ENCODE measurements at places on chromosomes 11 and 22.

DNA sequence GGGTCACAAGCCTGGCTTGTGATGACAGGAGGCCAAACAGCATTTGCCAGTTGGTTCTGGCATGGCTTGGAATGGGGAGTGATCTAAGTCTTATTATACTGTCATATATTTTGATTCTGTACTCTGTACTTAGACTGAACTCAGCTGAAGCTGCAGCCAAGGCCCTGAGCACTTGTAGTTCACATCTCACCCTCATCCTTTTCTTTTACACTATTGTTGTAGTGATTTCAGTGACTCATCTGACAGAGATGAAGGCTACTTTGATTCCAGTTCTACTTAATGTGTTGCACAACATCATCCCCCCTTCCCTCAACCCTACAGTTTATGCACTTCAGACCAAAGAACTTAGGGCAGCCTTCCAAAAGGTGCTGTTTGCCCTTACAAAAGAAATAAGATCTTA is 843 bp downstream of the OR56B1 start:
- DNase-seq = no peak

- DNase-seq = no peak
These were observed 788.8 kb upstream of the FAT3 start for GRCh38 chr11:91435694-91436395.

- no peak for DNase-seq
These were observed 46.7 kb downstream of the IRAG1 start for GRCh38 chr11:10646681-10647355.

DNA sequence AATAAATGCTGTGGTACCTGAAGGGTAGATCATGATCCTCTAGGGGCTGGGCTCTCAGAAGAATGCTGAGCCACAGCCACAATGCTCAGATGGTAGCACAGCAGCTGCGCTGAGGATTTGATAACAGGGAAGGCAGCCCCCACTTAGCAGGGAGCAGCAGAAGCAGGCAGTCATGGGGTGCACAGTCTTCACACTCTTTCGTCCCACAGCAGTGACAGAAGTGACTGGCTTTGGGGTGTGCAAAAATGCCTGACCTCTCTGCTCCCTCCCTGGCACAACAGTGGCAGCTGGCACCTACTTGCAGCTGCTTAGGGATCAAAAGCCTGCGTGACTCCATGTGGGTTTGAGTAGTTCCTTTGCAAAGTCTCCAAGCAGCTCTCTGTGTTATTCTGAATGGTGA is 1349.8 kb upstream of the RAG2 start:
- DNase-seq = no peak

DNA sequence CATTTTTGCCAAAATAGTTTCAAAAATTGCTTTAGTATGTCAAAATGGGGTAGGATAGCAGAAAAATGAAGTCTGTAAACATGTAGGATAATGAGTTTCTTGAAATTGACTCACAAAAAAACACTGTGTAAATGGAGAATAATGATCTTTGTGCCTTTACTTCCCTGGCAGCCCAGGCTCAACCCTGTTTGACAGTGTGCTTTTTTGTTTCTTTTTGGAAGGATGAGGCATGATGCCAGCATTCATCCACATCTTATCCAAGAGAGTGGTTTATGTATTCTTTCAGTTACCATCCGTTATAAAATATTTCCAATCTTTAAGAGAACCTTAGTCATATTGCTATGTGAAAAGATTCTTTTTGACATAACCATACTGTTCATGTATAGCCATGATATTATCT is 70.6 kb downstream of the ARHGAP42 start:
- DNase-seq = no peak

GRCh38 chr11:77854838-77855237 is 33.9 kb downstream of the AAMDC start:
- DNase-seq = no peak

DNA sequence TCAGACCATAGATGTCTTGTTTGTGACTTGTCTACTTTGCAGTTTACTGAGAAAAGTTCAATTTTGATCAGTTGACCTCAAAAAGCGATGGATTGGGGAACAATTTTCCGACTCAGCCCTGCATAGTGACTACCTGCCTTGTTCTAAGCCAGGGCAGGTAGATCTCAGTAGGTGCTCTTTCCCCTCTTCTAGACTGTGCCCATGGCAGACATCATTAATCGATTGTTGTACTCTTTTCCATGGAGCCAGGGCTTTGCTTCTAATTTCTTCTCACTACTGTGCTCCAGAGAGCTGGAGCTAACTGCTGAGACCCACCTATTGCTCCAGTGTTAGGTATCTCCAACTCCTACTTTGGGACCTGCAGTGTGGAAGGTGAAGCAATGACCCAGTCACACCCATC is 9.9 kb downstream of the RAB36 start:
- DNase-seq = no peak

DNA sequence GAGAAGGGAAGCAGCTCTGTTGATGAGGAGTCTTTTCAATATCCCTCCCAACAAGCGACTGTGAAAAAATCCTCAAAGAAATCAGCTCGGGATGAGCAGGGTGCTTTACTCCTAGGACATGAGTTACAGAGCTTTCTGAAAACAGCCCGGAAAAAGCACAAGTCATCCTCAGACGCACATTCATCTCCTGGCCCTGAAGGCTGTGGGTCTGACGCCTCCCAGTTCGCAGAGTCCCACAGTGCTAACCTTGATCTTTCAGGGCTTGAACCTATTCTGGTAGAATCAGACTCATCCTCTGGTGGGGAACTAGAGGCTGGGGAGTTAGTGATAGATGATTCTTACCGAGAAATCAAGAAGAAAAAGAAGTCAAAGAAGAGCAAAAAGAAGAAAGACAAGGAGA is 7.7 kb downstream of the HMGXB4 start:
- no peak for DNase-seq

DNA sequence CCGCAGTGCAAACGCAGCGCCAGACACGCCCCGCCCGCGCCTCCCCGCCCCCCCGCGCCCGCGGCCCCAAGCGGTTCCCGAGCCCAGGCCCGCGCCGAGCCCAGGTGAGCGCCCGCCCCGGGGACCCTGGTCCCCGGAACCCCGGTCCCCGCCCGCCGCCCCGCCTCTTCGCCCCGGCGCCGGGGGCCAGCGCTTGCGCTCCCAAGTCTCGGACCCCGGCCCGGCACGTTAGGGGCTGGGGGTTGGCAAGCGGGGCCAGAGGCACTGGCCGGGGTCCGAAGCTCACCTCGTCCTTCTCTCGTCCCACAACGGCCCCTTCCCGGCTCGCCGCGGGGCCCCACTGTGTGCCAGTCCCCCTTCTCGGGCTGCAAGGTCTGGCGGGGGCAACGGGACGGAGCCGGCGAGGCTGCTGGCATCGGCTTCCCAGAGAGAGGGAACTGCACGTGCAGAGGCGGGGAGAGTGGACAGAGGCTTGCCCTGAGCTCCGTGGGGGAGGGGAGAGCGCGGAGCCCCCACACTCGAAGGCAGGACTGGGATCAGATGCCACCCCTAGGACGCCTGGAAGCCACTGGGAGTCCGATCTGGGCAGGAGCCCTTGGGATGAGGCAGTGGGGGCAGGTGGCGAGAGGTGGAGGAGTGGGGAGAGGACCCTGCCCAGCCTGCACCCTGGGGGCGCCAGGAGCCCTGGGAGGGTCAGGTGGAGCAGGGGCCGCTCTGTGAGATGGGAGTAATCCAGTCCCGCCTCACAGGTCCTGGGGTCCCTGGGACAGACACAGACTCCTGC is 1.8 kb upstream of the AIFM3 start:
- no peak for DNase-seq

DNA sequence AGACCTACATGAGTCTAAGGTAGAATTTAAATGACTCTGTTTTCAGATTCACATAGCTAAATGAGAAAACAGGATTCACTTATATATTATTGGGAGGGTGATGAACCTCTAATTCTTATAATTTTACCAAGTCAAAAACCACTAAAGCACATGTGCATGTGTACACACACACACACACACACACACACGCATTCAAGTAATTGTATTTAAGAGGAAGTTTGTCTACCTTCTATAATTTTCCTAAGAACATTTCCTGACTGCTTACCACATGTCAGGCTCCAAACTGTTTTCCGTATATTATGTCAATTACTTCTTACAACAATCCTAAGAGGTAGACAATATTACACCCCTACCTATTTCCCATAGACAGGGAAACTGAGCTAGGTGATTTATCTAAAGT is 6.7 kb downstream of the RNF141 start:
- DNase-seq = no peak

DNA sequence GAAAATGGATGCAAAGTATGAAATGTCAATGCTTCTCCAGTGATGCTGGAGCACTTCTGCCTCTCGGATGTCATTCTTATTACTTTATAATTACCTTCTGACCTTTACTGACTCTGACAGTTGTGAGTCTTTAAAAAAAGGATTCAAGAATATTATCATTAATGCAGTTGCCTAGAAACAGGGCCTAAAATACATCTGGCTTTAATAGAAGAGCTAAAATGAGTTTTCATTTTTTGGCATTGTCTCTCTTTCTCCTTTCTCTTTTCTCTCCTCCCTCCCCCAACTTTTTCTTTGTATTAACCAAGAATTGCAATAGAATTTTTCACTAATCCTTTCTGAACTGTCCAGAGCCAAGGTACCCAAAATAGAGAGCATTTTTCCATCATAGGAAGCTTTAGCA is 45.9 kb downstream of the FDX1 start:
- DNase-seq = no peak

GRCh38 chr11:11618973-11619435 is 2.8 kb downstream of the GALNT18 start:
- no peak for DNase-seq

DNA sequence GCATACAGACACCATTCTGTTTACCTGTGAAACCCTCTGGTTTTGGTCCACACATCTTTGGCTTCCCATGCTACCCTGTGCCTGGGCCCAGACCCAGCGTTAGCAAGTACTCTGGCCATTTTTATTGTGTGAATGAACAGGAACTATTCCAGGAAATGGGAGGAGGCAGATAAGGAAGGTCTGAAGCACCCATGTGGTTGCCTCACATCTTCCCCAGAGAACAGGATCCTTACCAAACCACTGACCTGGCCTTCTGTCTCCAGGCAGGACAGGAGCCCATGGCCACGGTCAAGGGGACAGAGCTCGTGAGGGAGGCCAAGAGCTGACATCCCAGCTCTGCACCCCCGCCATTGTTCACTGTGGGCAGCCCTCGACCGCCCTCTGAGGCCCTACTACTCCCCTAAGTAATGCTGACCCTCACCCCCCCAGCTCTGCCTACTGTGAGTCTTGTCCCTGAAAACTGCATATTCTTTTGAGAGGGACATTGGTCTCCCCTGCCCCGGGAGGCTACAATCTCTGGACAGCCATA is 97.7 kb upstream of the TP53I11 start:
- DNase-seq = no peak

DNA sequence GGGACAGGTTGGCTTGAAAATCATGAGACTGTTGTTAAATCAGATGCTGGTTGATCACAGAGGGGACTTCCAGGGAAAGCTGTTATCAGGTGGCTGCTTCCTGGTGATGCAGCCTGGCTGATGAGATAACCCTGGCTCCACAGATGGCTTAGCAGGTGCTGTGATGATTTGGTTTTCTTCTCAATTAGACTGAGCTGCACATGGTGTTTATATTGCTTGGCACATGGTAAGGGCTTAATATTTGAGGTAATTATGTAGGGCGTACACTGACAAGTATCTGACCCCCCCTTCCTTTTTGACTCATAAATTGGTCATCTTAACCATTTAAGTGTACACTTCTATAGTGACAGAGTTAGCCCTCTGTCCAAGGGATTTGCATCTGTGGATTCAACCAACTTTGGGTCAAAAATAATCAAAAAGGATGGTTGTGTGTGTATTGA is 7.0 kb downstream of the RPS3 start:
- no peak for DNase-seq

- DNase-seq = no peak
These were observed 18.6 kb upstream of the ARAP1 start for GRCh38 chr11:72770799-72771198.

DNA sequence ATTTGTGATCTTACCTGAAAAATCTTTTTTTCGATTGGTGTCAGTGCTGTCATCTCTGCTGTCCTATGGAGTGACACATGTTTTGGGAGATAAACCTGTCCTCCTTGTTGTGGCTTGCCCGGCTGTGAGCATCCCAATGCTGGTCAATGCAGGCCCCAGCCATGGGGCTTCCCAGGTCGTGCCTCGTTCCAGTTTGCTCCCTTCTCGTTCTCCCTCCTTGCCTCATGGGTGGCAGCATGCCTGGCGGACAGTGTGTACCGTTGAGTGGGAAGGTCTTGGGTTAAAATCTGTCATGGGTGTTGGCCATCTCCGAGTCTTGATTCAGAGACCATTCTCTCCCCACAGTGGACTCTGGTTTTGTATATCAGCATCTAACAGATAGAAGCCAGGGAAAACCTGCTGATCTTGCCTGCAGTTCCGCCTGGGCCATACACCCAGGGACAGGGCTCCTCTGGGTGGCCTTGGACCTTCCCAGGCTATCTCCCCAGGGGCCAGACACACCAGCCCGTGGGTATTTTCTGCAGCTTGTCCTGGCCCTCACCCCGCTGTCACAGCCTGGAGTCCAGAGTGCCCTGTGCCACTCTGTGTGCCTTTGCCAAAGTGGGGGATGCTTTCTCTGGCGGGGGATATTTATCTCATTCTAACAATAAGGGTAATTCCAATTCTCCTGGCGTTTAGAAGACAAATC is 208.1 kb downstream of the TBC1D22A start:
- DNase-seq = no peak

GRCh38 chr22:44023404-44024287 is 456 bp upstream of the PARVB start:
- no peak for DNase-seq

DNA sequence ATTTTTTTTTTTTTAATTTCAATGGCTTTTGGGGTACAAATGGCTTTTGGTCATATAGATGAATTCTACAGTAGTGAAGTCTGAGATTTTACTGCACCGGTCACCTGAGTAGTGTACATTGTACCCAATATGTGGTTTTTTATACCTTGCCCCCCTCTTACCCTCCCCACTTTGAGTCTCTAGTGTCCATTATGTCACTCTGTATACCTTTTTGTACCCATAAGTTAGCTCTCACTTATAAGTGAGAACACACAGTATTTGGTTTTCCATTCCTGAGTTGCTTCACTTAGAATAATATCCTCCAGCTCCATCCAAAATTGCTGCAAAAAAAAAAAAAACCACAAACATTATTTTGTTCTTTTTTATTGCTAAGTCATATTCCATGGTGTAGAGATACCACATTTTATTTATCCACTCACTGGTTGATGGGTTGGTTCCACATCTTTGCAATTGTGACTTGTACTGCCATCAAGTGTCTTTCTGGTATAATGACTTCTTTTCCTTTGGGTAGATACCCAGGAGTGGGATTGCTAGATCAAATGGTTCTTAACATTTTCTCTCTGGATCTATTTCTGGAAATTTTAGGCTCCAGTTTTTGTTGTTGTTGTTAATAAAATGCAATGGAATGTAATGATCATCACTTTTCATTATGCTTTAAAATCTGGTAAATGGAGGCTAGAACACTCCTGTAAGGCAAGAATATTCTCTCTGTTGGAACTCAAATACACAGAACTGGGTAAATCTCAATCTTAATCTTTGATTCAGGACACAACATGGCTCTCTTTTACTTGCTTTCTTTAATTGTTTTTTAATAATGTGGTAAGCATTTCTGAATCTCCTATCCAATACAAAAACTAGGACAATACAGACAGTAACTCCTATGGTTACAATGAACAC is 10.3 kb downstream of the NEAT1 start:
- no peak for DNase-seq

GRCh38 chr11:128929991-128930390 is 12.7 kb downstream of the TP53AIP1 start:
- no peak for DNase-seq

- no peak for DNase-seq
These were observed 10.1 kb upstream of the PRSS23 start for GRCh38 chr11:86790195-86790725.
